ENCODE measurements at places on chromosomes 4 and X. TPM values are rescaled to one million over a fixed set of nuclear protein-coding genes. Genes with fewer than 3 reads are reported as not detected.

The XIAP gene
- 23.7 TPM for total RNA-seq

The SMIM10 gene
- 6.1 TPM for total RNA-seq

The TLR6 gene
- total RNA-seq: 0.58 TPM

The SRPK3 gene
- not detected for total RNA-seq

The MAGEA11 gene
- not detected for total RNA-seq

The FRG2 gene
- not detected for total RNA-seq

The CFAP99 gene
- total RNA-seq: not detected

The ZNF732 gene
- total RNA-seq: 0.53 TPM

The MMRN1 gene
- total RNA-seq: not detected

The XG gene
- total RNA-seq: 1.2 TPM

The MAGEB1 gene
- total RNA-seq: not detected

The CTAG2 gene
- total RNA-seq: not detected
